ENCODE measurements at places on chromosomes 11 and 22.

DNA sequence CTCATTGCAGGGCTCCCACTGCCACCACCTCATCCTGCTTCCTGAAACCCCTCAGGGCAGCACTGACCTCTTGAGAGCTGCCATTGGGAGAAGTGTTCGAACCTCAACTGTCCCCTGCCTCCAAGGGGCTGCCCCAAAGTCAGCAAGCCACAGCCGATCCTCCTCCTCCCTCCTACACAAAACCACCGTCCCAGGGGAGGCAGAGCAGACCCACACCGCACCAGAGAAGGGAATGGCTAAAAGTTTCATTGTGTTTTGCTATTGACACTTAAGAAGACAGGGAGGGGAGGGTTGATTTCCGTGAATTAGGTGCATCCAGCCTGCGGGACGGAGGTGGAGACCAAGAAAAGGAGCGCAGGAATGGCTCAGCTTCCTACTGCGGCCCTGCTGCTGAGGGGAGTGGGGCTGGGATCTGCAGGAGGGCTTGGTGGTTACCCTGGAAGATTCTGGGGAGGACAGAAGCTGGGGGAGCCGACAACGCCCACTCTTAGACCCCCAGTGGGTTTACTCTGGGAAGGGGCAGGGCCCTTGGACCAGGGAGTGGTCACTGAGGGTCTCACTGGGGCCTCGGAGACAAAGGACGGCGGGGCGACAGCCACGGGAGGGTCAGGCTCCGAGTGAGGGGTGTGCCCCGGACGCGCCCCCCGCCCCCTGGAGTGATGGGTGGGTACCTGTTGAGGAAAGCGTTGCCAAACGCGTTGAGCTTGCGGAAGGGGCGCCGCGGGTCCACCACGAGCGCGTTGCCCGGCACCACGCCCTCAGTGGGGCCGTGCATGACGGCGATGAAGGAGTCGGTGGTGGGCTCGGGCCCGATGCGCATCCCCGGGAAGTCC, 815 bp downstream of the EHD1 start:
- no peak for DNase-seq

GRCh38 chr11:130514316-130514715, 65.9 kb downstream of the ADAMTS15 start:
- no peak for DNase-seq

- no peak for DNase-seq
Measured at GRCh38 chr11:73177380-73177777, 35.3 kb upstream of the FCHSD2 start.

GRCh38 chr22:33842421-33843094, 77.7 kb downstream of the LARGE1 start:
- DNase-seq = peak; percentile 85

GRCh38 chr11:2590131-2590964, 109.4 kb downstream of the KCNQ1OT1 start:
- DNase-seq = no peak

DNA sequence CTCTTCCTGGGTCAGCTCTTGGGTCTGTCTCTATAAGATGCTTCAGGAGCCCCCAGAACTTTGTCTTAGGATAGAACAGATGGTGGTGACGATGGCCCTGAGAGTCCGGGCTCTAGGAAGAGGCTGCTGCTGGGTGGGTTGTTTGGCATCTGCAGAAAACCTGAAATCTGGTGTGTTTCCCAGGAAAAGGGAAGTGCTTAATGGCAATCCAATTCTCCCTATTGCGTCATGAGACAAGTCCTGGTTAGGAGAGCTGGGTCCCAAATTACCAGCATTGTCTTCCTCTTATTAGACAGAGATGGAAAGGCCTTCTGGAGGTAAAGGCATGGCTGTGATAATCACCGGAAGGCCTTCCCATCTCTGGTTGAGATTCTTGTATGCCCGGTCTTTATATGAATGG, 48.9 kb upstream of the GRAMD1B start:
- no peak for DNase-seq

DNA sequence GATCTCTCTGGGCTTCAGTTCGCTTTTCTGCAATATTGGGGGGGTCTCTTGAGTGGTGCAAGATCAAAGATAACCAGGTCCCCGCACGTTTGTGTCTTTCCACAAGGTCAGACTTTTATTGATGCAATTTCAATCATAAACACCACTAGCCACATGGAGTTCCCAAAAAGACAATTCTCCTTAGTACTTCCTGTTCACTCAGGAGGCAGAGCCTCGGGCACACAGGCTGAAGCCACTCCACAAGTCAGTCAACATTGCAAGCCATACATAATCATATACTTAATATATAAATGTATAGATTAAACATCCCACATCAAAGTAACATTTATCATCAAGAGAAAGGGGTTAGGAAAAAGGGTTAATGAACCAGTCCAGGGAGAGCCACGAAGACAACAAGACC, 12.0 kb downstream of the ST14 start:
- no peak for DNase-seq

- DNase-seq = no peak
Measured at GRCh38 chr22:39176143-39176713, 23.7 kb upstream of the CBX7 start.

DNA sequence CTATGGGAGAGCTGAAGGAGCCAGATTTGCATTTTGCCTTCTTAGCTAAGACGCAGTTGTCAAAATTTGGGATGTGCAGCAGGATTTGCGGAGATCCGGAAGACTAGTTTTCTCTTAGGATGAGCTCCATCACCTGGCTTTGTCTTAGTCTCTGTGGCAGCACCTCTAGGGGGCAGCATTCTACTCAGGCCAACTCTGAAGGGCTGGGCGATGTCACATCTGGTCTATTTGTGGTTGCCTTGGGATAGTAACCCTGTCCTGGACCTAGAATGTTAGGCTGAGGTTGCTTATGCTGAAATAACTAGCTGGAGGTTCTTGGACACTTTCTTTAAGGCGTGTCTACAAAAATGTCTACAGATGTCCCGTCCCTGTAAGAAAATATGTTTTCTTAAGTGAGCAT, 116.2 kb downstream of the FAT3 start:
- no peak for DNase-seq

Data from NCI-H1105 treated with DMSO at 0.1 percent for 48 hours (cell line).